ENCODE measurements at places on chromosomes 13 and 19.

DNA sequence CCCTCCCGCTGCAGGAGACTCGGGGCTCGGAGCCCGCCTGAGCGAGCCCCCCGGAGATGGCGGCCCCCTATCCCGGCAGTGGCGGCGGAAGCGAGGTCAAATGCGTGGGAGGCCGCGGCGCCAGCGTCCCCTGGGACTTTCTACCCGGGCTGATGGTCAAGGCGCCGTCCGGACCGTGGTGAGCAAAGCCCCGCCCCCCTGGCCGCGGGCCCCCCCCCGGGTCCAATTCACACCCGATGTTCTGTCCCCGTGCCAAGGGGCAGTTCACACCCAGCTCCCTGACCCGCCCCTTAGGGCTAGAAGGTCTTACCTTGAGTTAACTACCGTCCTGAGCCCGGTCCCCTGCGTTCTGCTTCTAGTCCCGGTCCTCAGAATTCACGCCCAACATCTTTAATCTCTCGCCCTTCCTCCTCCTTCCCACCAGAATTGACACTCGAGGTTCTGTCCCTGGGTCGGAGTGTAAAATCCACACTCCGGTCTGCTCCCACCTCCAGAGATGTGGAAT lies 1.4 kb downstream of the NPAS1 start:
- DNase-seq = no peak

DNA sequence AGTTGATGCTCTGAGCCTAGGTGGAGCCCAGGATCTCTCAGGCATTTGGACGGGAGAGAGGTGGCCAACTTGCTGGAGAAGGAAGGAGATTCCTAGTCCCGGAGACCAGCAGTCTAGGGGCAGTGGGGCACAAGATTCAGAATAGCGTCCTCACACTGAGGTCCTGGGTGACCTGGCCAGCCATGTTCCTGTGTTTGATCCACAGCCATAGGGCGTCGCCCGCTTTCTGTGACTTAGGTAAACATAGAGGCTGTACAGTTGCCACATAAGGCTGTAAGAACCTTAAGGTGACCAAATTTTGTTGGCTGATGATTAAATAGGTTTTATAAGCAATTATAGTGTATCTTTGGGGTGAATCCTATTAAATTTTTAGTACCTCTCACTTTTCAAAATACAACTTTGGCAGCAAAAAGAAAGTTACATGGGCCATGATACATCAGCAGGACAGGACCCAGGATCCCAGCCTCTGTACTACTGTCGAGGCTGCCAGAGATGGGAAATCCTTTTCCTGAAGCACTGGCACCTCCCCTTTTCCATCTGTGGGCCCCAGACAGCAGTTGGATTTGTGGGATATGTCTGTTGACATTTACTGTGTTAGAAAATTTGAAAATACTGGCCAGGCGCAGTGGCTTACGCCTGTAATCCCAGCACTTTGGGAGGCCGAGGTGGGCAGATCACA lies 37.5 kb downstream of the TSSK6 start:
- no peak for DNase-seq

DNA sequence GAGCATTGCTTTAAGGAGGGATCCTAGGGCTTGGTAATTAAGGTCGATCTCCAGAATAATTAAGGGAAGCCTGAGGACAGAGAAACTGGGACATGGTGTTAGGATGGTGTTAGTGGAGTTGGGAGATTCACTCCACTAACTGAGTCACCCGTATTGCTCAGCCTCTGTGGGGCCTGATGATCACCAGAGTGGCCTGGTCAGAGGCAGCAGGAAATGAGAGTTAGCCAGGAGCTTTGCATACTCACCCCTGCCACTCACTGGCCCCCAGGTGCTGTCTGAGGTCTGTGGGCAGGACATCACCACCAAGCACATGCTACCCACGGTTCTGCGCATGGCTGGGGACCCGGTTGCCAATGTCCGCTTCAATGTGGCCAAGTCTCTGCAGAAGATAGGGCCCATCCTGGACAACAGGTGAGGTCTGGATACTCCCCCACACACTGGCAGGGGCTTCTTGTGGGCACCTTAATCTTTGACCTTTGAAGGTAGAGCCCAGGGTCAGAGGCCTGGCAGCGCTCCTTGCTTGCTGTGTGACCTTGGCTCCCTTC lies 32.1 kb downstream of the PPP2R1A start:
- DNase-seq = no peak

- DNase-seq = no peak
Observed at GRCh38 chr13:81721400-81721799, 1380.5 kb upstream of the SPRY2 start.

DNA sequence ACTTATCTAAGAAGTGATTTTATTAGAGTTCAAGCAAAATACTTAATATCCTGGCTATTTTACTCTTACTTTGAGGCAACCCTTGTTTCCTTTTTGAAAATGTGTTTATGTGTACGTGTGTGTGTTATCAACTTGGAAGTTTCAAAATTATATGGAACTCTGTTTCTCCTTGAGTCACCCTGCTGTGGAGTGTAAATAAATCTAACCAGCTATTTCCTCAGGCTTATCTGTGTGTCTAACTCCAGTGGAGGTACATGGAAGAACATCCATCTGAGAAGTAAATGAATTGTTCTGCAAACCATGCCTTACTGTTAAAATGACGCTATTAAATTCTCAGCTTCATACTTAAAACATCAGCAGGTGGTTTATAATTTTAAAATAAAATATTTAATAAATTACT lies 583.4 kb upstream of the SLITRK5 start:
- no peak for DNase-seq

- DNase-seq = no peak
Observed at GRCh38 chr19:33688171-33688992, 66.6 kb downstream of the CHST8 start.

DNA sequence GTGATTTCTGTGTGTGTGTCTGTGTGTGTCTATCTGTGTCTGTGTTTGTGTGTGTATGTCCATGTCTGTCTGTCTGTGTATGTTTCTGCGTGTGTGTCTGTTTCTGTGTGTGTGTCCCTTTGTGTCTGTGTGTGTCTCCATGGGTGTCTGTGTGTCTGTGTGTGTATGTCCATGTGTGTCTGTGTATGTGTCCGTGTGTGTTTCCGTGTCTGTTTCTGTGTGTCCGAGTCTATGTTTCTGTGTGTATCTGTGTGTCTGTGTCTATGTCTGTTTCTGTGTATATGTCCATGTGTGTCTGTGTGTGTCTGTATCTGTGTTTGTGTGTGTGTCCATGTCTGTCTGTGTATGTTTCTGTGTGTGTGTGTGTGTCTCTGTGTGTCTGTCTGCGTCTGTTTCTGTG lies 276.3 kb upstream of the SOX1 start:
- no peak for DNase-seq

DNA sequence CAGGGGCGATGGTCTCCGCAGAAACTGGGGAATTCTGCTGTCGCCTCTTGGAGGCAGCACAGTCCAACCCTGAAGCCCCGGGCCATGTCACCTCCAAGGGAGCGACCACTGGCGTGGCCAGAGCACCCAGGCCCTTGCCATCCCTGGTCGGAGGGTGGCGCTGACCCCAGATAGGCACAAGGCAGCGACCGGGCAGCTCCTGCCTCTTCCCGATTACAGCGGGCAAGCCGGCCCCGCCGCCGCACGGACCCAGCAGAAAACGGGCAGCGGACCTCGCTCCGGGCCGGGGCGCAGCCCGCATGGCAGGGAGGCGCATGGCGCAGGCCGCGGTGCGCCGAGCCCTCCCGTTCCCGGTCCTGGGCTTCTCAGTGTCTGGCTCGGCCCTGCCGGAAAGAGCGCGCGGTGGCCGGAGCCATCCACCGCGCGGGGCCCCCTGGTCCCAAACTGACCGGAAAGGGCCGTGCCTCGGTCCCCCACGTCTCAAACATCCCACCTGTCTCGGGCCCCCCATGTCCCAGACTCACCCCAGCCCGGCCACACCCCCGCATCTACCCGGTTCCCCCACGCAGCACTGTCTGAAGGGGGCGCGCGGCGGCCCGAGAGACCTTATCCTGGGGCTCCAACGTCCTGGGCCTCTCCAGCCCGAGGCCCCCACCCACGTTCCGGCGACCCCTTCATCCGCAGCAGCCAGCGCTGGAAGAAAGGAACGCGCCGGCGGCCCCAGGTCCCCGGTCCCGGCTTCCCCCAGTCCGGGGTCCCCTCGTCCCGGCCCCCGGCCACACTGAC lies 727 bp downstream of the CERS1 start:
- DNase-seq = no peak

DNA sequence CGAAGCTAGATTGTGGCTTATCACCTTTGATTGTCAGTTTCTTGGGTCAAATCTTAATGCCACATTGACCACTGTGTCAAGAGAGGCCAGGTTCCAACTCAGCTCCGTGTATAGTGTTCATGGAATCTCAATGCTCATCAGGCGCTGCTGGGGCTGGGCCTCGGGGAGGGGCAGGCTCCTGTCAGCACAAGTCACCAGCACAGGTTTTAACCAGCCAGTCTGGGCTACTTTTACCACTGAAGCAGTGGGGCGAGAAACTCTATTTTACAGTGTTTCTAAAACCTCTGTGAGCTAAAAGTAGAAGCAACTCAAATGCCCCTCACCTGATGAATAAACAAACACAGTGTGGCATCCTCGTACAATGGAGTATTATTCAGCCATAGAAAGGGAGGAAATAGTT lies 118.7 kb upstream of the GJB6 start:
- no peak for DNase-seq

- no peak for DNase-seq
Observed at GRCh38 chr19:4976401-4977298, 7.7 kb downstream of the KDM4B start.

DNA sequence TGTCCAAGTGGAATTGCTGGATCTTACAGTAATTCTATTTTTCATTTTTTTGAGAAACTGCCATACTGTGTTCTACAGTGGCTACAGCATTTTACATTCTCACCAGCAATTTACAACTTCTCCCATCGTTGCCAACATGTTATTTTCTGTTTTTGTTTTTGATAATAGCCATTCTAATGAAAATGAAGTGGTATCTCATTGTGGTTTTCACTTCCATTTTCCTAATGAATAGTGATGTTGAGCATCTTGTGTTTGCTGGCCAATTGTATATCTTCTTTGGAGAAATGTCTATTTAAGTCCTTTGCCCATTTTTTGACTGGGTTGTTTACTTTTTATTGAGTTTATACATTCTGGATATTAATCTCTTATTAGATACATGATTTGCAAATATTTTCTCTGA lies 38.6 kb downstream of the KCNRG start:
- DNase-seq = no peak

GRCh38 chr13:26628706-26629105 lies 71.2 kb downstream of the WASF3 start:
- DNase-seq = no peak

DNA sequence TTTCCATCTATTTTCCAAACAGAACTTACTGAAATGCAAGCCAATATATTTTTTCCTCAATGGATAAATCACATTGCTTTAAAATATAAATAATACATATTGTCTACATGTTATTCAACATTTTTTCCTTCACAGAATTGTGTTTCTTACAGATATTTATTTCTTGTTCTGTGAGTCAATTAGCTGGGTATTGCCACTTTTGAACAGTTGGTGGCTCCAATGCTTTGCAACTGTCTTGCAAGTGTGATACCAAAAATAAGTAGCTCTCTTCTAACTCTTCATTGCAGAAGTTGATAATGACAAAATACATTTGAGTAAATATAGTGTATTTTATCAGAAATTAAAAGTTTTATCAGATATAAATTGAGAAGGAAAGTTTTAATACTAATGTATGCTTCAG lies 17.1 kb upstream of the GPC5 start:
- no peak for DNase-seq

GRCh38 chr19:3665681-3666544 lies 34.4 kb downstream of the PIP5K1C start:
- DNase-seq = peak; percentile 74

- no peak for DNase-seq
Observed at GRCh38 chr13:102772042-102772425, 1.6 kb downstream of the TEX30 start.

- no peak for DNase-seq
Observed at GRCh38 chr13:52846567-52847321, 1.7 kb downstream of the PCDH8 start.

GRCh38 chr19:9700229-9700981 lies 25.5 kb upstream of the ZNF562 start:
- no peak for DNase-seq

GRCh38 chr13:49348751-49349150 lies 95.1 kb downstream of the CAB39L start:
- no peak for DNase-seq

DNA sequence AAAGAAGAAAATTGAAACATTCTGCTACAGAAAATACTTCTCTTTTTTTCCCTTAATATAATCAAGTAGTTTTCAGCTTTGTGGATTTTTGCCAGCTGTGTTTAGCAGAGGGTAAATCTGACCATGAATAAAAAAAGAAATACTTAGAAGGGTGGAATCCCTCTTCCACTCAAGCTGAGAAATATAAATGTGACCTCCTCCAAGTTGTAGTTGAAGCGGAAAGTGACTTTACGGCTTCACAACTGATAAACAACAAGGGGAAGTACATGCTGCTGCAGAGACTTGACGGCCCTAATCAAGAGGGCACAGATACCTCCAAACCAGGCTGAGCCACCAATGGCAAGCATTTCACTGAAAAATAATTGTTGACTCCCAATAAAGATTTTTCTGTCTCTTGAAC lies 785.0 kb downstream of the SLITRK5 start:
- no peak for DNase-seq

DNA sequence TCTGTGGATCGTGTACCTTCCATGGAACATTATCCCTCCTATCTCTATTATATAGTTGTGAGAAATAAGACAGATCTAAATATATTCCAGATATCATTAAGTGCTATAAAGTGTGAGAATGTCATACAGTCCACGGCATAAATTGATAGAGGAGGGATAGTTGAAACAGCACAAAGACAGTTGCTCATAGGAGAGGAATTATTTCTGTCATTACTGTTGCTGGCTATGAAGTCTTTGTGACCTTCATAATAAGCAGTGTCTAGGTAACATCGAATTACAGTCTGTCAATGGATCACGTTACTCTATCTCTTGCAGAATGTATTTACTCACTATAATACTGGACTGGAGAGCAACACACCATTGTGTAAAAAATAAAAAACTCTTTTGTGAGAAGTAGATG lies 671.5 kb upstream of the PCDH20 start:
- no peak for DNase-seq

- no peak for DNase-seq
Observed at GRCh38 chr19:36097036-36097435, 13.9 kb upstream of the OVOL3 start.

GRCh38 chr13:84844473-84844872 lies 954.7 kb downstream of the SLITRK6 start:
- DNase-seq = no peak

GRCh38 chr13:35884211-35884760 lies 246.9 kb downstream of the DCLK1 start:
- DNase-seq = no peak

GRCh38 chr13:89465366-89465765 lies 1794.2 kb downstream of the SLITRK5 start:
- no peak for DNase-seq

DNA sequence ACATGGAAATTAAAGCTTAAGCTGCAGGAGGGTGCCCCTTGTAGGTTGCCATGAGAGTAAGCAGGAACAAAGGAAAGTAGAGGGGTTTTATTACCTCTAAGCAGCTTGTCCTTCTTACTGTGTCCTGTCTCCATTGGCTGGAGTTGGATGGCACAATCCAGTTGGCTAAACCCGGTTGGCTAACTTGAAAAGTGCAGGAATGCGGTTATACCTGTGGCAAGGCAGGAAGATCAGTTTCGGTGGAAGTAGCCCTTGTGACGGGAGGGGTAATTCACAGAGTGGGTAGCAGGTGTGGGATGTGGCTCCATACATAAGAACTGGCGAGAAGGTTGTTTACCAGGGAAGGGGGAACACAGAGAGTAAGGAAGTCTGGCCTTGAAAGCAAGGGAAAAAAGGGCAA lies 3.2 kb downstream of the ZNF726 start:
- no peak for DNase-seq

Measured in stimulated activated CD8-positive, alpha-beta memory T cell treated with anti-CD3 and anti-CD28 coated beads, Interleukin-15, amount 100 ng/mL, for 24 hours (primary cell).